Stimulated activated CD8-positive, alpha-beta memory T cell treated with anti-CD3 and anti-CD28 coated beads, Interleukin-4, amount 100 ng/mL, for 1 hour (primary cell): ENCODE measurements at places on chromosomes 1 and 21.

- DNase-seq, result no peak
Measured at GRCh38 chr1:92990828-92991227, 29.6 kb upstream of the DIPK1A start.

DNA sequence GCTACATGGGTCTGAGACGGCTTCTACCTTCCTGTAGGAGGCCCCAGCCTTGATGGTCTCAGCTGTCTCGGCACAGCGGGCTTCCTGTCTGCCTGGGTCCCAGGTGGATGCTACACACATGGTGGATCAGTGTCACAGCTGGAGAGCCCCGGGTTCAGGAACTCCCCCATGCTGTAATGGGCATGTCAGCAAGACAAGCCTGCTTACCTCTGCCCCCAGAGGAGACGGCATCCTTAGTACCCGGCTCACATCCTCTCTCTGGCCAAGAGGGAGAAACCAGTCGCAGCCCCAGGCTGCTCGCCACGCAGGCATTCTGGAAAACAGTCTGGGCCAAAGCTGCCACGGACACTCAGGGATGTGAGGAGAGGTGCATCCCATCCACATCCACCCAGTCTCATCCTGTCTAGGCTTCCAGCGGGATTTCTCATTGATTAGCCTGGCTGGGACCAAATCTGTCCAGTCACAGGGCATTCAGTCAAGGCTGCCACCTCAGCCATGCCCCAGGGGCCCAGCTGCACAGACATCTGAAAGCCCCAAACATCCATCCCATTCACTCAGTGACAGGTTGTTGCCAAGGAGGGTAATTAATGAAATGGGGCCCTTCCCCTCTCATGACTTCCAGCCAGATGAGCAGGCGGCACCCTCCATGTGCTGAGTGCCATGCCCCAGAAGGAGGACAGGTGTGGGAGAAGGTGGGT lies 10.5 kb downstream of the SNAP47 start:
- DNase-seq, result no peak

DNA sequence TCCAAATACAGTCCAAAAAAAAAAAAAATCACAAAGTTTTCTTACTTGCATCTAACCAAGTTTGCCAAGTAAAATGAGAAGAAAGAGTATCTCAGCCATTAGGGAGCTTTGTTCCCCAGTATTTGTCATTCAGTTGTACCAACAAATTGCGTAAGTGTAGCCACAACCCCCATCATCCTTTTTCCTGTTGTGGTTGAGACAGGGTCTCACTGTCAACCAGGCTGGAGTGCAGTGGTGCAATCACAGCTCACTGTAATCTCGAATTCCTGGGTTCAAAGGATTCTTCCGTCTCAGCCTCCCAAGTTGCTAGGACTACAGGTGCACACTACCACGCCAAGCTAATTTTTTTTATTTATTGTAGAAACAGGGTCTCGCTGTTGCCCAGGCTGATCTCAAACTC lies 9.5 kb downstream of the STX6 start:
- DNase-seq, result no peak

DNA sequence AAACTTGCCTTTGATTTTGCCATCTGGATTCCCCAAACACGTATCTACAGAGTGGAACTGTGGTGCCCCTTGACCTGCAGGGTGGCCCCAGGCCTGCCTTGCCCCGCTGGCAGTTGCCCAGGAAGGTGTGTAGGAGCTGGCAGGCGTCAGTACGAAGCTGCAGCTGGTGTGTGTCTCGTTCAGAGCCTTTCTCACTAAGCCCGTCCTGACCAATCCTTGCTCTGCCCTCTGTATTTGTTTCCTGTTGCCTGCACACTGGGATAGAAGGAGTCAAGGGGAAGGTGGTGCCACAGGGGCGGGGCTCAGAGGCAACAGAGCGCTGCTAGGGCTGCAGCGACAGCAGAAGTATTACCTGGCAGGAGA lies 5.2 kb upstream of the VSIG8 start:
- no peak for DNase-seq

DNA sequence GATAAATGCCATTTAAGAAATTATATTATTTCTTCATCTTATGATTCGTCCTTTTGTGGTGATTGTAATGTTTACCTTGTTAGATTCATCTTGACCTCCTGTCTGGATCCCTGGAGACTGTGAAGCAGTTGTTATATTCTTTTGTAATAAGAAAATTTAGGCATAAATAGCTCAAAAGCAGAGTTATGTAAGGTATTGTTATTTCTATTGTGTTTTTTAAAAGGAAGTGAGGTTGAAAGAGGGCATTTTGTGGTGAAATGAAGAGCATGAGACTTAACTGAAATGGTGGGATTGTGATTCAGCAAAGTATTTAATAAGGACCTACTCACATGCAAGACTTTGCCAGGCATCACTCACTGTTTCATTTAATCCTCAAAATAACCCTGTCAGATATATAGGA lies 104.0 kb downstream of the PDE4B start:
- DNase-seq, result no peak

- no peak for DNase-seq
Measured at GRCh38 chr1:14168326-14169063, 430.0 kb upstream of the KAZN start.

DNA sequence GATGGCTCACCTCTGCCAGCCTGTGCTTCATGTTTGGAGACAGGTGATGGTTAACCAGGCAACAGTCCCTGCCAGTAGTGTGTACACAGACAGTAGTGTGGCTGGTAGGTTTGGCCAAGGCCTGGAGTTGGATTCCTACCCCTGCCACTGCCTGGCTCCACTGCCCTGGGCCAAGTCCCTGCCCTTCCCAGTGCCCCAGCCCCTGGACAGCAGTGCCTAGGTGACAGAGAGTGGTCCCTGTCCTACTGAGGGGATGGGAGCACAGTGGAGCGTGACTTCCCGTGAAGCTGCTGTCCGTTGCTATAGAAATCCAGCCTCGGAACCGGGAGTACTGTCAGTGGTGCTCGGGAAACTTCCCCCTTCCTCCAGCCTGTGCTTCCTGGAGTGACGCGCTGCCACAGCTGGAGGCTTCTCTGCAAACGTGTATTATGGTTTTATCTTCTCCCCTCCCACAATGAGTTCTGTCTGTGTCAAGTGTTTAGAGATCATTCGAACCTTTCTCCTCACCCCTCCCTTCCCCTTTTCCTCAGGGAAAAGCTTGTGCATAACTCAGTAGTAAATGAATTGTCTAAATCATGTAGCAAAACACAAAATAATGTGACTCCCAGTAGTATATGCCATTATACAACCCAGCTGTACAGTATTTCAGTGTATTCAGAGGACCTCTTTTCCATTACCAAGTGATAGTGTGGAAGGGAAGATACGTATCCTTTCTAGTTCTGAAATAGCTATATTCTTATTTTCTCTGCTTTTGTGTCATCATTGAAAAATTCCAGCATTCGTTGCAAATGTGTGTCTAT lies 73.4 kb downstream of the GALNT2 start:
- no peak for DNase-seq

DNA sequence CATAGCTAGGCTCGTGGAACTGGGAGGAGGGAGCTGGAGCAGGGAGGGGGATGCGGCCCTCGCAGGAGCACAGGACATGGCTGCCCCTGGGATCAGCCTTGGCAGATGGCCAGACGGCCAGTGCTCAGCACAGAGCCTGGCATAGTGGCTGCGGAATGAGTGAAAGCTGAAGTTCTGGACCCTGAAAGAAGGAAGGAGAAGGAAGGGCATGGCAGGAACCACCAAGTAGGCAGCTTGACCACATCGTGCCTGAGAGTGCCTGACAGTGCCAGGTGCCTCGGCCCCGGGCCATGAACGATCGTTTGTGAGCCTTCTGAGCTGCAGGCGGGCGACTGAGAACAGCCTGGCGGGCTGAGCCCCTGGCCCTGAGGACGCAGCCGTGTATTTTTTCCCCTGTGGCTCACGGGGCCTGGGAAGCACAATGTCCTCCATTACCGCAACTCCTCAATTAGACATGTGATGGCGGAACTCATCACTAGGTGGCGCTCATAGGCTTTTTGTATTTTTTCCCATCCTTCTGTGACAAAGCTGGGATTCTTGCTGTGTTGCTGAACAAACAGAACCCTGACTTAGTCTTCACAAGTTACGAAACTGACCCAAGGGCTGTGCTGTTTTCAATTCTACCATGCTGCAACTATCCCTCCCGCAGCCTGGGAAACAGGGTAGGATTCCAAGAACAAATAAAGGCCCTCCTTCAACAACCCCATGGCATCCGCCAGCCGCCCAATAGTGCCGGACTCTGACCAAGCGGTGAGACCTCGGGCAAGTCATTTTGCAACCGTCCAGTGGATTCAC lies 29.9 kb upstream of the TMEM61 start:
- no peak for DNase-seq

DNA sequence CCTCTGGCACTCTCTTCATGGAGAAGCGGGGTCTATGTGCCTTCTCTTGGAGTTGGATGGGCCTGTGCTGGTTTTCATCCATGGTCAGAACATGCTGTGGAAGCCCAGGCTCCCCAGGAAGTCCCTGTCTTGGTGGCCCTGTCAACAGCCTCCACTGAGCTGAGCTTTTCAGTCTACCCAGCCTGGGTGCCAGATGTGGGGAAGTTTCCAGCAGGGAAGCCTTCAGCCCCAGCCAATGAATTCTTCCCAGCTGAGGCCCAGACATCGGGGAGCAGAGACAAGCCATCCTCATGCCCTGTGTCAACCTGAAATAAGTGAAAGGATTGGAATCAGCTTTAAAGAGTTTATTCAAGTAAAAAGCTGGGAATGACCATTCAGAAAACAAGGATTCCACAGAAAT lies 75.1 kb upstream of the PGBD5 start:
- no peak for DNase-seq

DNA sequence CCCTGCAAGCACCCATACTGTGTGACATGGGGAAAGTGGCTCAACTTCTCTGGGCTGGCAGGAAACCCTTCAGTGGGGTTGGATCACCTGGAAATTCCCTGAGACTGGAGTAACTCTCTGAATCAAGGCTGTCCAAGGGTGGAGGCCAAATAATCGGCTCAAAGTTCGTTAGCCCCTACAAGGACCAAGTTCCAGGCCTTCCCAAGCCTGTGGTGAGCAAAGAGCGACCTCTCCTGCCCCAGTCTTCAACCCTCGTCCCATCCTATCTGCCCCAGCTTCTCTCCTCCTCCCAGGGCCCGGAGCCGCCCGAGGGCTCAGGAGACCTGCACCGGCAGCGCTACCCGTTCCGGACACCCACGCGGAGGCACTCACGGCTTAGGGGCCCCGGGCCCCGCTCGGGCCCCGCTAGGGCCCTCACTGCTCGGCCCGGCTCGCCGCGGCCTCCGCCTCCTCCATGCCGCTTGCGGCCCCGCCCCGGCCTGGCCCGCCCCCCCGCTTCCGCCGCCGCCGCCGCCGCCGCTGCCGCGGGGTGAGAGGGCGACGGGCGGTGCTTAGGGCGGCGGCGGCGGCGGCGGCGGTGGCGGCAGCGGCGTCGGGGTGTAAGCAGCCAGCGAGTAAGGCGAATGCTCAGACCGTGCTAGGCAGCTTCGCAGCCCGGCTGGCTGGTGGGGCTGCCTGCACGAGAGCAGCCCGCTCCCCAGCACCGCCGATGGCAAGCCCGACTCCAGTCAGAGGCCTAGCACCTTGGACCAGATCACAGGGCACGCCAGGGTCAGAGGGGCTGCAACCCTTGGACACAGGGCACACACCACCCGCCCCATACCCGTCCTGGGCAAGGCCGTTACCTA lies at the start of gene POMGNT1:
POMGNT1 (minus strand) TSS at position 471 of the 848 bp plus-strand sequence. CDS start 613 bp downstream, outside the sequence.
- DNase-seq, result peak; percentile 51

DNA sequence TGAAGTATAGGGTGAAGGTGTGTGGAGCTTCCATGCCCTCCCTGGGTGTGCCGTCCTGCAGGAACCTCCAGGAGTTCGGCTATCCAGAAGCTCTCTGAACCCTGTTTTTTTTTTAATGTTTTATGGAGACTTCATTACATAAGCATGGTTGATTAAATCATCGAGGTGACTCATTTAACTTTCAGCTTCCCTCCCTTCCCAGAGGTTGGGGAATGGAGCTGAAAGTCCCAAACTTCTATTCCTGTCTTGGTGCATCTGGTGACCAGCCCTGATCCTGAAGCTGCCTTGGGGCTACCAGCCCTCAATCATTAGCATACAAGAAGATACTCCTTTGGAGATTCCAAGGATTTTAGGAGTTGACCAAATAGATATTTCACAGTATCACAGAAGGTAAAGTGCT lies 9.5 kb downstream of the RRP15 start:
- no peak for DNase-seq

GRCh38 chr1:183607322-183607980 lies 17.2 kb upstream of the NCF2 start:
- no peak for DNase-seq

- DNase-seq, result no peak
Measured at GRCh38 chr1:27598295-27598687, 5.7 kb downstream of the AHDC1 start.

GRCh38 chr1:32052887-32053286 lies 19.9 kb upstream of the TMEM39B start:
- DNase-seq, result no peak

DNA sequence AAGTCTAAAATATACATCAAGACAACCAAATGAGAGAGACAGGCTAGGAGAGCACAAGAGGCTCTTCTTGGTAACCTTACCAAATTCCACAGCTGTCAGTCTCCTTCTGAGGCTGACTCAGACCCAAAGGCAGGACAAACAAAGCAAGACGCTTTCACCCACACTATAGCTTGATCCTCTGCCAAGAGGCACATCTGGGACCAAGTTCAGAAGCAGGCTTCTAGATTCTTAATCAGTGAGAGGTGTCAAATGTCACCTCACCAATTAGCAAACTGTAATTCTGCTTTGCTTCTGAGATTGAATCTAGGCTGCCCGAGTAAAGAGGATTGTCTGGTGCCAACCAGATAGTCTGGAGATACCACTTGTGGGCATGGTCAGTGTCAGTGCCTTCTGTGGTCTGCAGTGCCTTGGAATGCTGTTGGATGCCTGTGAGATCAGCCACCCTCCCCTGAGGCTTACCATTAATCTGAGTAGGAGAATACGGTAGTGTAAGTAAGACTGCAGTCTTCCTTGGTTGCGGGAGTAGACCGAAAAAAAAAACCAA lies 151.0 kb downstream of the FMN2 start:
- no peak for DNase-seq

DNA sequence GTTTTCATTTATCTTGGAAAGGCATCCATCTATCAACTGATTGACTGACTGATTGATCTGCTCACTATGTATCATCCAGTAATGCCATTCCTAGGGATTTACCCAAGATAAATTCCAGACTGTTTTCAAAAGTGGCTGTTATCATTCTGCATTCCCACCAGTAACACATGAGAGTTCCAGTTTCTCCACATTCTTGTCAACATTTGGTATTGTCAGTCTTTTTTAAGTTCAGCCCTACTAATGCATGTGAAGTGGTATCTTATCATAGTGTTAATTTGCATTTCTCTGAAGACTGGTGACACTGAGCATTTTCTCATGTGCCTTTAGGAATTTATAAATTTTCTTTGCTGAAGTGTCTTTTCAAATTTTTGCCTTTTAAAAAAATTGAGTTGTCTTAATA lies 99.6 kb downstream of the SIM2 start:
- DNase-seq, result no peak
